NCI-H1048 (cell line): ENCODE measurements at places on chromosomes 12 and 14.

- no peak for DNase-seq
These were observed 41.4 kb downstream of the ATL1 start for GRCh38 chr14:50601394-50601793.

GRCh38 chr12:108560321-108560721 is 652 bp downstream of the SART3 start:
- no peak for DNase-seq

GRCh38 chr14:100142073-100143040 is 17.1 kb downstream of the DEGS2 start:
- no peak for DNase-seq

DNA sequence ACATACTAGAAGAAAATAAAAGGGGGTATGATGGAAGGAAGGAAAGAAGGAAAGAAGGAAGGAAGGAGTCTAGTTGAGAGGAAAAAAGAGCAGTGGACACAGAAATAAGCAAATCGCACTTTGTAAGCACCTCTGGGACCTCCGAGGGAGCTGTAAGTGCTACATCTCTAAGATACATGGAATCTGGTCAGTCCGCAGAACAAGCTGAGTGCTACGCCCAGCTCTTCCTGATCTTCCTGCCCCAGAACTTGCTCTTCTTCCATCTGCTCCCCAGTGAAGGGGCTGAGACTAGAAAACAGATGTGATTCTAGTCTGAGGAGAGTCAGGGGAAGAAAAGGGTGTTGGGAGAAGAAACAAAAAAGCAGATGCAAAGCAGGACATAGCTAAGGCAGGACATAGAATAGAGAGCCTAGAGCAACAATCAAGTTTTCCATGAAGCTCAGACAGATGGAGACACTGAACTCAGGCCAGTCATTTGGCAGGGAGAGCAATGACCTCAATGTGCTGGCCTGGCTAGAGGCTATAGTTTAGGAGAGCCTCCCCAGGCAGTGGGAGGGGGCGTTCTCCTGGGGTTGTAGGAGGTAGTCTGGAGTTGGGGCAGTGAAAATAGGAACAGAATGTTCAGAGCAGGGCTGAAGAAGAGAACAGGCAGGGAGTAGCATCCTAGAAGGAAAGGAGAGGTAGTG is 1.7 kb upstream of the MFAP5 start:
- DNase-seq, result no peak

GRCh38 chr14:85482552-85482951 is 47.4 kb upstream of the FLRT2 start:
- no peak for DNase-seq

DNA sequence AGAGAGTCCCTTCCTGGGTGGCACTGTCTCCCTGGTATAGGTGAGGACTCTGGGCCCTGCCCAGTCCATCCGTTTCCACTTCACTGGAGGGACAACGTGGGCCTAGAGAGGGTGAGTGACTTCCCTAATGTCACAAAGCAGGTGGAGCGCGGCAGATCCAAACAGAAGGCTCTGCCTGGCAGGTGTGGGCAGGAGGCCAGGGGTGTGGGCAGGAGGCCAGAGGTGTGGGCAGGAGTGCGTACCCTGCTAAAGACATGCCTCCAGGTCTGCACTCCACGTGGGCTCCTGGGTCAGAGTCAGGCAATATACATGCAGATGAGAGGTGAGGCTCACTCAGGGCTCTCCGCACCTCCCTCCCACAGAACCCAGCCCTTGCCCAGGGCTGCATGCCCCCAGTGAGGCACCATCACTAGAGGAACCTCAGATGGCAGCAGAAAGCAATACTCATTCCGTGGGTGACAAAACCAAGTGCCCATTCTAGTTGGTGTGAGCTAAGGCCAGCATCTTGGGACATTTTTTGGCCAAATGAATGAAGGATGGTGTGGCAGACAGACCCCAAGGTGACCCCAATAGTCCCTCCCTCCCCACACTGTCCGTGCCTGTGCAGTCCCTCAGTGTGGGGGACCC is 271.6 kb upstream of the RTL1 start:
- no peak for DNase-seq
